Right renal cortex interstitium (tissue), 3 donors: ENCODE measurements at places on chromosomes 13 and 19.
A peak's percentile ranks its signal among the peaks of the same experiment; 100 is the strongest.

DNA sequence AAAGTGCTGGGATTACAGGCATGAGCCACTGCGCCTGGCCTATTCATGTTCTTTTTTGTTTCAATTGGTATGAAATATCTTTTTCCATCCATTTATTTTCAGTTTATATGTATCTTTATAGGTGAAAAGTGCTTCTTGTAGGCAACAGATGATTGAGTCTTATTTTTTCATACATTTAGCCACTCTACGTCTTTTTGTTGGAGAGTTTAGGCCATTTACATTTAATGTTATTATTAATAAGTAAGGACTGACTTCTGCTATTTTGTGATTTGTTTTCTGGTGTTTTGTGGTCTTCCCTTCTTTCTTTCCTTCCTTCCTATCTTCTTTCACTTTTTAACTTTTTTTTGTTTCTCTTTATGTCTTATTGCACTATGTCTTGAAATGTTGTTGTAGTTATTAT lies 16.7 kb upstream of the KBTBD7 start:
- no peak for DNase-seq

DNA sequence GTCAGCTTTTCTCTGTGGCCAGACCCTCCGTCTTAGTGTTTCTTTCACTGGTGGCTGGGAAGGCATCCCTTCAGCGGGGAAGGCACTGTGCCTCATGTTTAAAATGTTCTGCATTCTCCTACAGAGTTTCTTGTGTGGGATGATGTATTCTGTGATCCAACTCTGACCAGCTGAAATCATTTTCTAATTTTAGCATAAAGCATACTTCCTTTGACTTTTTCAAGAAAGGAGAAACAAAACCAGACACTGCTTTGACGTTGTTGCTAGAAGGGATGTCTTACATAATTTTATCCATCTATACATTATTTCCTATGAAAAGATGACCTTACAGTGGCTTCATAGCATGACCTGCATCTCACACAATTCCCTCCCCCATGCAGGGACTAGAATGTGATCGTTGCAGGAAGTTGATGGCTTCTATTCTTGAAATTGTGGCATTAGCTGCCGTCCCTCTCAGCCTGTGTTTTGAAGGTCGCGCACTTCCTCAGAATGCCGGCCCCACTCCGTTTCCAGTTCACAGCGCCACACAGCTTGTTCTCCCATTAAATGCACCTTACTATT lies 38.6 kb upstream of the TEX29 start:
- DNase-seq = no peak

- no peak for DNase-seq
Observed at GRCh38 chr13:94332359-94333096, 147.0 kb downstream of the DCT start.

GRCh38 chr13:111659219-111659775 lies 338.9 kb downstream of the TEX29 start:
- no peak for DNase-seq

- no peak for DNase-seq
Observed at GRCh38 chr19:1749373-1750342, 3.6 kb upstream of the ONECUT3 start.

GRCh38 chr19:41161903-41162302 lies 31.1 kb upstream of the CYP2S1 start:
- DNase-seq = no peak

- DNase-seq = no peak
Observed at GRCh38 chr13:107518780-107519179, 696.6 kb downstream of the LIG4 start.

DNA sequence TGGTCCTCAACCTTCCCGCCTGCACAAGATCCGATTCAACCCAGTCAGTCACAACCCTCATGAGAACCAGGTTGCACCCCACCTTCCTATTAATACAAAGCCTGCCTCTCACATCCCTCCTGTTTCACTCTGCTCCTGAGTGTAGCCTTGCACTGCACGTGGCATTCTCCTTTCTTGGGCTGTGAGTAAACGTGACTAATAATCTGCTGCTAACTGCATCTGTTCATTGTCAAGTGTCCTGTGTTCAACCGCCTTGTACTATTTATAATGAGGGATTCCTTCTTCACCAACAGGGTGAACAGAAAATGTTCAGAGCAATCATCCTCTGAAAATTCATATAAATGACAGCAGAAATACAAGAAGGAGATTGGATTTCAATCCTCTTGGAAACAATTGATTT lies 1608.2 kb downstream of the SLITRK5 start:
- no peak for DNase-seq

GRCh38 chr13:46183018-46183946 lies 1.3 kb upstream of the LCP1 start:
- no peak for DNase-seq

GRCh38 chr13:39253774-39254173 lies 215.5 kb downstream of the NHLRC3 start:
- DNase-seq = no peak

- no peak for DNase-seq
Observed at GRCh38 chr13:112333756-112334543, 42.2 kb upstream of the SPACA7 start.

GRCh38 chr19:2613507-2614295 lies 88.8 kb downstream of the GNG7 start:
- DNase-seq = no peak

DNA sequence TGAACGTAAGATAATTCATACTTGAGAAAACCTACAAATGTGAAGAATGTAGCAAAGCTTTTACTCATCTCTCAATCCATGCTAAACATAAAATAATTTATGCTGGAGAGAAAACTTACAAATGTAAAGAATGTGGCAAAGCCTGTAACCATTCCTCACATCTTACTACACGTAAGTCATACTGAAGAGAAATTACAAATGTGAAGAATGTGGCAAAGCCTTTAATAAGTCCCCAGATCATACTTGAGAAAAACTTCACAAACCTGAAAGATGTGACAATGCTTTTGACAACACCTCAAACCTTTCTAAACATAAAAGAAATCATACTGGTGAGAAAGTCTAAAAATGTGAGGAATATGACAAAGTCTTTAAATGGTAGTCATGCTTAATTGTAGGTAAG lies 89.4 kb downstream of the ZNF675 start:
- DNase-seq = no peak

DNA sequence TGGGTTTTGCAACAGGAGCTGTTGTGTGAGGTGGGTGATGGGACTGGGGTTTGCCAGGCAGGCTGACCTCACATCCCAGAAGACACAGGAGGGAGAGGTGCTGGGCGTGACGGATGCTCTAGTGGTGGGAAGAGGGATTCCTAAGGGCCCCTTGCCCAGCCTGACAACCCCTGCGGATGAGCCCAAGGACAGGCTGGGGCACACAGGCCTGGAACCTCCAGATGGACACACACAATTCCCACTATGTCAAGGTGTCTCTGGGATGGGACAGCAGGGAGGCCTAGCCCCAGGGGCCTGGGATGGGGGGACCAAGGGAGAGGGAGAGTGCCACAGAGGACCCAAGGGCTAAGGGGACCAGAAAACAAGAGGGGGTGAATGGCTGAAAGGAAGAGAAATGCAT lies 191.5 kb downstream of the ZNF536 start:
- no peak for DNase-seq

DNA sequence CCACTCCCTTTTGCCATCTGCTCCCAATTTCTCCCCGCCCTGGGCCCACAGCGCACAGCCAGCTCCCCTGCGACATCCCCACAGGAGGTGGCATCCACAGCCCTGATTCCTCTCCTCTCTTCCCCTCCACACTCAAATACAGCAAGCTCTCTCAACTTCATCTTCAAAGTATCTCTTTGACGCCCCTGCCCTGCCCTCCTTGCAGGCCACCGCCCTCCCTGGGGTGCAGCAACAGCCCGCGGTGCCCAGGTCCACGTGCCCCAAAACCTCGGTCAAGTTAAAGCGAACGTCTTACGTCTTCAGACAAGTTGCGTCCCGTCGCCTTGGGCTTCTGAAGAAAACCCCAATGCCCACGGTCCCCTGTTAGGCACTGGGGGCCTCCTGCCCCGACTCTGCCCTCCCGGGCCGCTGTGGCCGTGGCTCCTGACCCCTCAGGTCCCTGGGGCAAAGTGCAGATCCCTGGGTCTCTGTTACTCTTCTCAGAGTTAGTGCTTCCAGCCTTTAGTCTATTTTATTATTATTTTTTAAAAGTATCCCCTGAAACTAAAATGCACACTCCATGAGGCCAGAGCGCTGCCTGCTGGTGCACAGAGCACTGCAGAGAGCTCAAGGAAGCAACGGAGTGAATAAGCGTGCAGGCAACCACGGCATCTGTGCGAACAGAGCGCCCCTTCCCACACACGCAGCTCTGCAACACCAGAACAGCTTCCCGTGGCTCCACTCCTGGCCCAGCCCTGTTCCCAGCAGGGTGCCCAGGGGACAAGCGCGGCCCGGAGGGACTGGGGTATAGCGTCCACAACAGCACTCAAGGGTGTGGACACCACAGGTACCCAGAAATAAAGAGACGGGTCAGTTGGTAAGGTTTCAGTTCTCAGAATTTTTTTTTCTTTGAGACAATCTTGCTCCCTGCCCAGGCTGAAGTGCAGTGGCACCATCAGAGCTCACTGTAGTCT lies 26.4 kb downstream of the IL17D start:
- no peak for DNase-seq

GRCh38 chr19:16000024-16000663 lies 51.3 kb downstream of the OR10H4 start:
- no peak for DNase-seq

GRCh38 chr19:55005684-55006488 lies 32.2 kb downstream of the GP6 start:
- DNase-seq = peak; percentile 27

GRCh38 chr13:52804202-52804641 lies 44.2 kb downstream of the PCDH8 start:
- DNase-seq = no peak

GRCh38 chr19:1000095-1000494 lies at the start of gene GRIN3B:
Gene GRIN3B (plus strand): TSS chr19:1000419. CDS start chr19:1000438, 19 bp downstream.
- no peak for DNase-seq

DNA sequence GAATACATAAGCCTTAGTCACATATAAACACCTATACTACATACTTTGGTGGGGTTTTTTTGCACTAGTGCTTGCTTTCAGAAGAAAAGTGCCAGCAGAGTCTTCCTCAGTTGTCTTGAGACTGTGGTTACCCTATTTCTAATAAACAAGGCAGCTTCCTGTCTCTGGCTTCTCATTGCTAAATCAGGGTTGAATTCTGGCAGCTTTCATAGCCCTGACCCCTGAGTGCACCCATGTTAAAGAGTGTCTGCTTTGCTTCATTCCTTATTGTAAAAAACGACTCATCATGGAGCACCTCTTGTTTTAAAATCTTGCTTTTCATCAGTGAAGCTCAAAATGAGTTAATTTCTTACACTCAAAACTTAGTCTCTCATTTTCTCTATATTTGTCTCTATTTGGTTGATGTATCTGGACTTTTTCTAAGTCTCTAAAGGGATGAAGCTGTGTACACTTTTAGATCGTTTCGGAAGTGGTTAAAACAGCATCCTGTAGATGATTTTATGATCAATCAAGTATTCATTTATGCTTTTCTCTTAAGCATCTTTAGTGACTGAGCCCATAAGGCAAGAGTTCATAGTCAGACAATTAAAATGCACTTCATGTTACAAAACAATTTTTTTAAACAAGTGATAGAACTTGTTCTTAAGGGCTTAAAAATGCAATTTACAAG lies 72.1 kb downstream of the KLF12 start:
- DNase-seq = no peak

DNA sequence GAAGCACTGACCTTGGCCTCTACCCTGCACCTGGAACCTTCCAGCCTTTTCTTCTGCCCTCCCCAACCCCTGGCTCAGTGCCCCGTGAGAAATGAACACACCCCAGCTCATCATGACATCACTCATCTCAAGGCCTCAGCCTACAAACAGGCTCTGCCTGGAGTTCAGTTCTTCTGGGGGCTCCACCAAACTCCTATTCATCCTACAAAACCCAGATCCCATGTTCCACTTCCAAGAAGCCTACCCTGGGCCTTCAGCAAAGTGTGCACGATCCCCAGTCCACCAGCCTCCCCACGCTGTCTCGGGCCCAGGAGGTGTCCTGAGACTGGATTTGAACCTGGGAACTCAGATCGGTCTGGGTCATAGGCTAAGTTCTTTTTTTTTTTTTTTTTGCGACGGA lies 9.0 kb upstream of the SHC2 start:
- DNase-seq = no peak

DNA sequence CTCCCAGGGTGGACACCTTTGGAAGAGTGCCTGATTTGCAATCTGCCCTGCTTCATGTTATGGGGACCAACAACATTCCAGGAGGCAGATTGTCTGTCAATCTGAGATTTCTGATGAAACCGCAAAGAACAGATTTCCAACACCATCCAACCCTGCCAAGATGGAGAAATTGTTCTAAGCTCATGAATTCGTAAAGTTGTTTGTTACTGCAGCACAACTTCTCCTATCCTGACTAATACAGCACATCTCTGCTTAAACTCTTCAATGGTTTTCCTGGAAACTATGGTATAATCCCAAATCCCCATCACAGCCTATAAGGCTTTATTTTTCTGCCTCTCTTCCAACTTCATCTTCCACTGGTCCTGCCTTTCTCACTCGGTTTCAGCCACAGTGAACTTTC lies 210.3 kb upstream of the TSHZ3 start:
- DNase-seq = no peak

GRCh38 chr13:46079770-46080169 lies 25.1 kb downstream of the CPB2 start:
- no peak for DNase-seq

- DNase-seq = no peak
Observed at GRCh38 chr19:38441657-38442348, 8.3 kb downstream of the RYR1 start.

DNA sequence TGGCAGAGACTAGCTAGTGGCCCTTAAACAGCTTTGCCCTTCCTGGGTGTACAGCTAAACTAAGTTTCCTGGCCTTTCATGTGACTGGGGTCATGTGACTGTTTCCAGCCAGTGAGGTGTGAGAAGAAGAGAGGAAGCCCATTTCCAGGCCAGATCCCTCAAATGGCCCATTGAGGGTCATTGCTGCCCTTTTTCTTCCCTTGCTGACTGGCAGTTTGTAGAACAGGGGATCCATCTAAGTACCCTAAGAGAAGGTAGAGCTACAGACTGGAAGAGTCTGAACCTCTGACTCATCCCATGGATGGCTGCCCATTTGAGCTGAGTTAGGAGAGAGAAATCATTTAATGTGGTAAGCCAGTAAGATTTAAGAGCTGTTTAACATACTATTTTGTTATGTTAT lies 2.8 kb downstream of the SWSAP1 start:
- DNase-seq = no peak

GRCh38 chr13:51945149-51945548 lies 66.1 kb downstream of the ATP7B start:
- no peak for DNase-seq

GRCh38 chr19:32773126-32773525 lies 53.6 kb downstream of the TDRD12 start:
- DNase-seq = no peak

DNA sequence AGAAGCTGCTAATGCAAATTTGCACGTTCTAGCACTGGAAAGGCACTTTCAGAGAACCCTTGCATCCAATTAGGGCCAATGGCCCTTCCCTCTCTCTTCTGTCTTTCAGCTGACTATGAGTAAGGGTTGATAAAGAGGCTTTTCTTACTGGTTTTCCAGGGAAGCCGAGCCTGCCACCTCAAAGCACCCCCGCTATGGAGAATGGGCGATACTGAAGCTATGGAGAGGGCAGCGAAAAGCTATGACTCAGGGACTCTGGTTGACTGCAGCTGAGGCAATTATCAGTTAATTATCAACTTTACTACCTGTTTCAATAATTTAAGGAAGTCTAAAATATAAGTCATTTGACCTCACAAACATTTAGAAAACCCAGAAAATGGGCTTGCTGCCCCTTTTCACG lies 115.8 kb downstream of the TRPC4 start:
- no peak for DNase-seq
